ENCODE measurements at places on chromosomes 16 and 17.

GRCh38 chr16:11191665-11192064 lies 64.3 kb downstream of the SOCS1 start:
- no peak for DNase-seq

- DNase-seq: no peak
Observed at GRCh38 chr16:22370038-22370820, 4.2 kb downstream of the CDR2 start.

DNA sequence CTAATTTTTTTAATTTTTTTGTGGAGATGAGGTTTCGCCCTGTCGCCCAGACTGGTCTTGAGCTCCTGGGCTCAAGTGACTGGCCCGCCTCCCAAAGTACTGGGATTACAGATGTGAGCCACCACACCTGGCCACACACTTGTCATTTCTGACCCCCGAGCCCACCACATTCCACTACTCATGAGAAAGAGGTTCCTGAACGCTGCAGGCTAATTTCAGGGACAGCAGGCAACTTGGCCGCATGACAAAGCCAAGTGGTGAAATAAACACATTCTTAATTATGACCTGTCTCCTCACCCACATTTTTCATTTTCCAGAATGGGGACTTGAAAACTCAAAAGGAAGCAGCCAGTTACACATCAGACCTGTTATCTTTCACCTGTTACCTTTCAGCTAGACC lies 114.5 kb downstream of the ABCC6 start:
- DNase-seq: no peak

- DNase-seq: peak; percentile 25
Observed at GRCh38 chr17:47789611-47790561, 31.7 kb downstream of the OSBPL7 start.

DNA sequence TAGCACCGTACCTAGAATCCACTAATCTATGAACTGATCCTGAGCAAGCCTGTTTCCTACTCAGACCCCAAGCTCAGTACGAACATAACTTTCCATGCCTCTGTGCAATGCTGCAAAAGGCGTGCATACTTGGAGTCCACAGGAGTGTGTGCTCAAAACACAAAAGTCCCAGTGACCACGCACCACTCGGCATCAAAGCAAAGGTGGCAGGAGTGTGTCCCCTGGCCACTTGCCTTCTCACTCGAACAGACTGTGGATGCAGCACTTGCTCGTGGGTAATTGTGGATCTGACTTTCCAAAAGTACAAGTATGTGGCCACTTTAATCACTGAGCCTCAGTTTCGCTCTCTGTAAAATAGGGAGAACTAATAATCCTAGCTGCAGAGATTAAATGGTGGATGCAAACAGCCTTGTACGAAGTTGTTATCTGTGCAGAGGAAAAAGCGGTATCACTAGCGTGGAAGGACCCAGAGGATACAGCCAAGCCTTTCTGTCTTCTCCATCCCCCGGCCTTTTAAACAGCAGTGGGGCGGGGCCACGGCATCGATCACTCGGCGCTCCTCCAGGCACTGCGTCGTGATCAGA lies 311 bp upstream of the KDM8 start:
- DNase-seq: peak; percentile 74

DNA sequence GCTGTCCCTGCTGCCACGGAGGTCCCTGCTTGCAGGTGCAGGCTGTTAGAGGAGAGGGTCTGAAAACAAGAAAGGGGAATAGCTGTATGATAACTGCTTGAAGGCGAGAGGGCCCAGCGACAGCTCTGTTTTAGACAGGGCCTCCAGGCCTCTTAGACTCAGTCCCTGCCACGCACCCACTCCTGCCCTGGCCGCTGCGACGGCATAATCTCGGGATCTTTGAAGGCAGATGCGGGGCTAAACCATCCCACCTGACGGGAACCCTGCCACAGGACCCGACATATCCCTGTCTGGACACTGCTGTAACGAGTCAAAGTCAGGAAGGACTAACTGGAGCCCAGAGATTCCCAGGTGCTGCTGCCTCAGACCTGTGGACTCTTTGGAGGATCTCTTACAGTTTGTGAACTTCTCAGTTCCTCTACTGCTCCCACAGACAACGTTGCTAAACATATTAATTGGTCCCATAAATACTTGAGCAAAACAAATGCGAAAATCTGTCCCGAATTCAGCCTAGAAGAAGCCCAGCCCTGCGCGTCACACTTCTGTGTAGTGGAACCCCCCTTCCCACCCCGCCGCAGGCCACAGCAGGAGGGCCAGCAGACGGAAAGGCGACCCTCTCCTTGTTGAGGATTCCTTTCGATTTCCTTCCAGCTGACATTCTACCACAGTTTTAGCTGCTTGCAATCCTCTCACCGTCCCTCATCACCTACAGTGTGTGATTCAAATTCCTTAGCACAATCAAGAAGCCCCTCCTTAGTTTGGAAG lies 998 bp upstream of the TMEM11 start:
- no peak for DNase-seq

DNA sequence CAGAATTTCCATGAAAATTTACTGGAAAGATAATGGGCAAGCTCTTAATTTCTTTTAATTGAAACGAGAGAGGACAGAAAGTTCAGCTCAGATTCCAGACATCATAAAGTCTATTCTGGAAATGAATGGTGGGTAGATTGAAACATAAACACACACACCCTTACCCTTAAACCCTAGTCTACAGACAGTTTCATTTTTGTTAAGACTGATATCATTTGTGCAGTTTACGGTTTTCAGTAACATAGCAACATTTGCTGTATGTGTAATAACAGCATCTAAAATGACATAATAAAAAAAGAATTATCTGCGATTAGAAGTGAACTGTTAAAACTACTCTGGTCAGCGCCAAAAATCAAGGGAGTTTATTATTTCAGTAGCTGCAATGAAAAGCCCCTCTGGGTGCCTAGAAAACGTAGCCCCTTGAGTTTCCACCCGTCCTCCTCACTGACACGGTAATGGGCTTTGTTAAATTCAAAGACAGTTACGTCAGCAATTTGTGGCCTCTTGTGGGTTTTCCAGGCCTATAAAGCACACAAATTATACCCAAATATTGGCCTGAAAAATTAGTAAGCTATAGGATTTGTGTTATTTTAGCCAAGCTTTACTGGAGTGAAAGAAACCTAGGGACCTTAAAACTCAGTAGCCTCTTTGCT lies 520.6 kb upstream of the SOX9 start:
- DNase-seq: no peak

GRCh38 chr17:63697341-63698286 lies 2.3 kb downstream of the LIMD2 start:
- peak; percentile 69 for DNase-seq

GRCh38 chr17:8118769-8119580 lies 661 bp upstream of the ALOXE3 start:
- DNase-seq: peak; percentile 54

DNA sequence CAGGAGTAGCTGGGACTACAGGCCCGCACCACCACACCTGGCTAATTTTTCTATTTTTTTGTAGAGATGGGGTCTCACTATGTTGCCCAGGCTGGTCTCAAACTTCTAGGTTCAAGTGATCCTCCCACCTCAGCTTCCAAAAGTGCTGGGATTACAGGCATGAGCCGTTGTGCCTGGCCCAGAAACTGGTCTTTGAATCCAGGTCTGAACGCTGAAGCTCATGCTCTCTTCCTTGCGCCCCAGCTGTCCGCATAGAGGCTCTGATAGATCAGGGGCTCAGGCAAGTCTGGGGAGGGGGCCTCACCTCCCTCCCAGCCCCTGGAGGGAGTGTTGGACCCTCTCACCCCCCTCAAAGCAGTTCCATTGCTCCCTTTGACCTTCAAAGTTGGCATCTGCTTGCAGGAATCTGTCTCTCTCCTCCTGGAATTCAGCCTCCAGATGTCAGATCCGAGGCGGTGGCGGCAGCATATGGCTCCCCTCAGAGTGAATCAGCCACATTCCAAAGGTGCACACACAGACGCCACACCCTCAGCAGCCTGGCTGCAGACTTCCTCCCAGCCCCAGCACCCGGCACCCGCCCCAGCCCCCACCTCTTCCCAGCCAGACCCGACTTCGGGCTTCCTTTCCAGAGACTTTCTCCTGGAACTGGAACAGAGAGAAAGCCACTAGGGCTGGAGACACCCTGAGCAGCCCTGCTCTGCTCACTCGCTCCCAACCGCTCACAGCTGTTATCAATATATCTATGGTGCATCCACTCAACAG lies 16.9 kb upstream of the GLIS2 start:
- DNase-seq: no peak

- DNase-seq: no peak
Observed at GRCh38 chr17:61065263-61065773, 334.3 kb upstream of the TBX2 start.

DNA sequence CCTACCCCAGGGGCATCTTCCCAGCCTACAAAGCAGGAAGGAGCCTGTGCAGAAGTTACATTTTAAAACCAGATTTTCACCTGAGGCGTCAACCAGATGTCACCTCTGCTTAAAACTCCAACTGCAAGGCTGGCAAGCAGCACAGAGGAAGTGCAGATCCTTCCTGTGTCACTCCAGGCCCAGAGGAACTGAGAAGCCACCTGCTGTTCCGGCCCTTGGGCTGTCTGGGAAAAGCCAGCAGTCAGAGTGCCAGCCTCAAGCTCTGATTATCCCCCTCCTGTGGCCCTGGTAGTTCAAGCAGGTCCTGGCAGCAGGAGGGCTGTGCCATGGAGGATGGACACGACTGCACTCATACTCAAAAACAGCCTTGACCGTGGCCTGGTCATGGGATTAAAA lies 10.2 kb downstream of the POLR2C start:
- no peak for DNase-seq

GRCh38 chr17:39306509-39307212 lies 80.9 kb upstream of the STAC2 start:
- DNase-seq: no peak

GRCh38 chr16:75304521-75305363 lies 53.3 kb upstream of the BCAR1 start:
- no peak for DNase-seq

- no peak for DNase-seq
Observed at GRCh38 chr16:51615141-51615540, 464.1 kb upstream of the SALL1 start.

DNA sequence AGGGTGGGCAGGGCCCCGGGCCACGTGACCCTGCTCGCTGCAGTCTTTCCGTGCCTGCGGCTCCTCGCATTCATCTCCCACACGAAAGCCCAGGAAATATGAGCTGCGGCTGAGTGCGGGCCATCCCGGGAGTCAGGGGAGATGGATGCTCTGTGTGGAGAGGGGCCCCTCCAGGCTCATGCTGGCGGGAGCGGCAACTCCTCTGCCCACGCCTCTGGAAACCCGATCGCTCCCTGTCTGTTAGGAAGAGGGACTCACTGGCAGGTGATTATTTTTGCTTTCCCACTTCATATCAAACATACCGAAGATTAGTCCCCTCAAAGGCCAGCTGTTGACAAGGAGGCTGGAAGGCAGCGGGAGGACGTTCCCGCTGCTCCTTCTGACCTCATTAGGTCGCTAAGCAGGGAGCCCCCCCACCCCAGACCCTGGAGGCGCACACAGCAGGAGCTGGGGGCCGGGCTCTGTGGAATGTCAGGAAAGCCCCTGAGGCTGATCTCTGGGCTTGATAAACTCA lies 228.5 kb downstream of the FOXL1 start:
- no peak for DNase-seq

DNA sequence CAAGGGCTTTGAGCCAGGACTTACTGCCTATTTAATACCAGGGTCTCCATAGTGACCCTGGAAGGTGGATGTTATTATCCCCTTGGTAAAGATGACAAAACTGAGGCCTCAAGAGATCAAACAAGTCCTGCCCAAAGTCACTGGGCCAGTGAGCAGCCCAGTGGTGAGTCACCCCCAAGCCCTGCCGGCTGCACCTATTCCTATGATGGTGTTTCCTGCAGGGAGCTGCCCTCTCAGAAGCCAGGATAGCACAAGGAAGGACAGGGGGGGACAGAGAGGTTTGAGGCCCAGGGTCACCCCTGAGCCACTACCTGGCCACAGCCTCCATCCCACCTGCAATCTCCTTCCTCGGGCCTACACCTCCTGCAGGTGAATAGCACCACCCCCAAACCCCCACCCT lies 90.9 kb downstream of the SDK2 start:
- DNase-seq: no peak

GRCh38 chr16:3175157-3176093 lies 12.6 kb upstream of the OR1F1 start:
- DNase-seq: no peak

DNA sequence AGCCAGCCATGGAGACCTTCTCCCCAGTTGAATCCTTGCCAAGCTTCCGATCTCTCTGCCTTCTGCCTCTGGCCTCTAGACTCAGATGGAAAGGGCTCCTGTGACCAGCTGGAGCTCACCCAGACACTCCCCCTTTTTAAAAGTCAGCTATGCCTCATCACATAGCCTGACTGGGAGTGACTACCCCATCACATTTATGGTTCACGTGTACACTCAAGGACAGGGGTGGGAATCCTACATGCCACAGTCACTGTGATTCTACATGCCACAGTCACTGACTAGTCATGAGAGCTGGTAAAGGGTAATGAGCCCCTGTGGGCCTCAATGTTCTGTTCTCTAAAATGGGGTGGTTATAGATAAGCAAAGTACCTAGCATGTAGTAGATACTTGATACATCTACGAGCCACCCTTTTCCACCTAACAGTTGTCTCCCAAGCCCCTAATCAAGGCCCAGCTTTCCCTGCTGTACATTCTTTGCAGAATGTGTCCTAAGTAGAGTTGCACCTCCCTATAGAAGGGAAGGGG lies 85.1 kb downstream of the RGS9 start:
- DNase-seq: no peak

GRCh38 chr16:12317856-12318537 lies 341.5 kb downstream of the SNX29 start:
- no peak for DNase-seq

DNA sequence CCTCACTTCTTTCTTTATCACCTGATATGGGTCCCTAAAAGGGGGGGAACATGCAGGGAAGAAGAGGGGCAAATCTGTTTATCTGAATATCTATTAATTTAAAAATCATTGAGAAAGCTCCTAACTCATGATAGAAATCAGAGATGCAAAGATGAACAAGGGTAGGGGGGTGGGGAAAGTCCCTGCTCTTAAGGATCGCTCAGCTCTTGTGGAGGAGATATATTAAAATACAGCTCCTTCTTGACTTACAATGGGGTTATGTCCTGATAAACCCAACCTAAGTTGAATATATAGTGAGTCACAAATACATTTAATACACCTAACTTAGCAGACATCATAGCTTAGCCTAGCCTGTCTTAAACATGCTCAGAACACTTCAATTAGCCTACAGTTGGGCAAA lies 237.5 kb downstream of the MAF start:
- no peak for DNase-seq

GRCh38 chr17:13788385-13788784 lies 186.7 kb upstream of the HS3ST3A1 start:
- DNase-seq: no peak

- no peak for DNase-seq
Observed at GRCh38 chr17:9022573-9023391, 1.5 kb downstream of the NTN1 start.

- DNase-seq: no peak
Observed at GRCh38 chr17:4161192-4161966, 18.4 kb downstream of the CYB5D2 start.

DNA sequence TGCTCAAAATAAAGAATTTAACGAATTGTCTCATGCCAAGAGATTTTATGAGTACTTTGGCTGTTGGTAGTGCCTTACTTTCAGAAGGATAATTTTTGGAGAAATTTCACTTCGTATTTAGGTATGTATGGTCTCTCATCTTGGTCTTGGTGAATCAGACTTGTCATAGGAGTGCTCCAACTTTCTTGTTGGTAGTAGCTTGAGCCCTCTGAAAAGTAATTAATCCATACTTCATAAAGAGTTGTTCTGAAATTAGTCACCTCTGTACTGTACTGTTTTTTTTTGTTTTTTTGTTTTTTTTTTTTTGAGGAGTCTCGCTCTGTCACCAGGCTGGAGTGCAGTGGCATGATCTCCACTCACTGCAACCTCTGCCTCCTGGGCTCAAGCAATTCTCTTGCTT lies 11.6 kb downstream of the ZNRF1 start:
- DNase-seq: no peak
